ENCODE measurements at places on chromosomes 5 and 9.

- peak; percentile 32 for DNase-seq
These were observed 937 bp upstream of the HMGCR start for GRCh38 chr5:75335952-75336614.

- DNase-seq = no peak
These were observed 42.4 kb downstream of the EXD3 start for GRCh38 chr9:137380606-137381005.

GRCh38 chr5:125486634-125487033, 740.2 kb upstream of the ZNF608 start:
- DNase-seq = no peak

GRCh38 chr5:67350618-67351201, 154.1 kb upstream of the CD180 start:
- no peak for DNase-seq

GRCh38 chr9:86794391-86795046, 152.8 kb downstream of the GAS1 start:
- no peak for DNase-seq

GRCh38 chr9:84856181-84856632, 186.7 kb downstream of the NTRK2 start:
- DNase-seq = no peak

DNA sequence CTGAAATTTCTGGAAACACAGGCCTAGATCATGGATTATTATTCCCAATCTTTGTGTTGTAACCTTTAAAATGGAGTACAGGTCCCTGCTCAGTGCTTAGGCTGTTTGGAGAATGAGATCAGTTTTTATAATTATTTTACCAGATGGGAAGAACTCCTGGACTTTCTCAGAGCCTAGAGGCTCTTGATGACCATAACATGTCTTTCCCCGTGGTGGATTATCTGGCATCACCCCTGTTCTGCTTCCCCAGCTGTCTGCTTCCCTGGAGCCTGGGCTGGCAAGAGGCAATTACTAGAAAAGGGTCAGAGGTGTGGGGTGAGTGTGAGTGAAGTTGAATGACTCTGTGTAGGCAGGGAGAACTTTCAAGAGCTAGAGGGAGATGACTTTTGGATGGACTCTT, 143.0 kb downstream of the CARTPT start:
- no peak for DNase-seq

DNA sequence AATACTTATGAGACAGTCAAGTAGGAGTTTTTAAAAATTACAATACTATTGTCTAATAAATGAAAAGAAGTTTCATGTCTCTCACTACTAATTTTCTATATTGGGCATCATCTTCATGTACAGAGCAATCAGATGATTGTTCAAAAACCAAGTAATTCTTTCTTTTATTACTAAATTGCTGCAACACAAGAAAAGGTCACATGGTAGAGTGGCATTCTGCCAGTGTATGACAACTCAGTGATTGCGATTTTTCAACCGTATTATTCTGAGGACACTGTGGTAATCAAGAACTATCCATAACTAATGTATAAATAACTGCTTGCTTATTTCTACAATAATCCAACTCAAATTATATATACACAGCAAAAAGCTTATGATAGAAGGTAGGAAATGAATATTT, 96.7 kb upstream of the GRHPR start:
- no peak for DNase-seq

All from GM12878 (cell line).